ENCODE measurements at places on chromosomes 5 and 9.

- no peak for DNase-seq
Observed at GRCh38 chr5:148206620-148207019, 3.8 kb downstream of the SPINK6 start.

DNA sequence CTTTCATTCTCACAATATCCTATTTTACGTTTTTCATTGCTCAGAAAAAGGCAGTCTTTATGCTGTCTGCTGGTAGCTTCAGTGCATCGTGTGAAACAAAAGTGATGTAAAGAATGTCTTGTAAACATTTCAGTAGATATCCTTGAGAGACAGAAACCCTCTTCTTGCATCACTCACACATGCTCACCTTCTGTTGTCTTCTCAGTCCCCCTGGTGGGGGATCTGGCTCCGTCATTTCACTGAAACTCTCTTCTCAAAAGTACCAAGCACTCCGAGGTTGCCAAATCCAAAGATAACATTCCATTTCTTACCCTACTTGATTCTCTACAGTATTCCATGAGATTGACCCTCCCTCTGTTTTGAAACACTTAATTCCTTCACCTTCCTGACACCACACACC is 46.1 kb upstream of the PCA3 start:
- no peak for DNase-seq

DNA sequence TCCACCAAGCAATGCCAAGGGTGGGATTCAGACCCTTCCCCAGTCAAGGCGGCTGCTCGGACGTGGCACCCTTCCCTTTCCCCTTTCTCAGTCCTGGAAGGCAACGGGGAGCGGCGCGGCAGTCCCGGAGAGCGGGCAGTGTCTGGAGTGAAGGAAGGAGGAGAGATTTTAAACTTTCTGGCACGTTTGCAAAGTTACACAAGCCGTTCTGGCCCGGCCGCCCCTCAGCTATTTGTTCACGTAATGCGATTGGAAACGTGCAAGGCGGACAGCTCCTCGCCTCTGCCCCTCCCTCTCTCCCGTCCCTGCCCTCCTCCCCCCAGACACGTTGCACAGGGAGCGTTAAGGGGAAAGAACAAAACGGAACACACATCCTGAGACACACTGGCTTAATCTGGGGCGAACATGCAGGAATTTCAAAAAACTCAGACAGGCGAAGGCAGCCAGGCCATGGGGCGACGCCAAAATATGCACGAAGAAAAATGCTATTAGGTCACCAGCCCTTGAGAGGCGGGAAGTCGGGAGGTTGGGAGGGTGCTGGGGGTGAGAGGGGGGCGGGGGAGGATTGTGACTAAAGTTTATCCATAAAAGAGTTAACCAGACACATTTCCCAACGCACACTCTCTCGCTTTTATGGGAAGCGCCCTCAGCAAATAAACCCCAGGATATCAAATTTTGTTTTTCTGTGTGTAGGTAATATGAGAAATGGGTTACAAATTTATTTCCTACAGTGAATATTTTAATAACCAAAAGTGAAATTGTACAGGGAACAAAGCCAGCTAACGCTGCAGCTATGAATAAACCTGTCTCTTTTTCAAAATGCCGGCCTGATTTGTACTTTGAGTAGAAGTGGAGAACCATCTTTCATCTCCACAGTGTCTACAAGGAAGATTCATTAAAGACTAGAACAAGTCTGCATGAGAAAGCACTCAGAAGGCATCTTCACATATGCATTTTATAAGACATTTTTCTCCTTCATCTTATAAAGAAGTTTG is at the start of gene LOX:
TSS of gene LOX (minus strand) at position 144 of the 995 bp plus-strand sequence. CDS start 274 bp downstream, outside the sequence.
- DNase-seq, result no peak

- DNase-seq, result no peak
Observed at GRCh38 chr5:74850030-74850429, 16.2 kb downstream of the FAM169A start.

DNA sequence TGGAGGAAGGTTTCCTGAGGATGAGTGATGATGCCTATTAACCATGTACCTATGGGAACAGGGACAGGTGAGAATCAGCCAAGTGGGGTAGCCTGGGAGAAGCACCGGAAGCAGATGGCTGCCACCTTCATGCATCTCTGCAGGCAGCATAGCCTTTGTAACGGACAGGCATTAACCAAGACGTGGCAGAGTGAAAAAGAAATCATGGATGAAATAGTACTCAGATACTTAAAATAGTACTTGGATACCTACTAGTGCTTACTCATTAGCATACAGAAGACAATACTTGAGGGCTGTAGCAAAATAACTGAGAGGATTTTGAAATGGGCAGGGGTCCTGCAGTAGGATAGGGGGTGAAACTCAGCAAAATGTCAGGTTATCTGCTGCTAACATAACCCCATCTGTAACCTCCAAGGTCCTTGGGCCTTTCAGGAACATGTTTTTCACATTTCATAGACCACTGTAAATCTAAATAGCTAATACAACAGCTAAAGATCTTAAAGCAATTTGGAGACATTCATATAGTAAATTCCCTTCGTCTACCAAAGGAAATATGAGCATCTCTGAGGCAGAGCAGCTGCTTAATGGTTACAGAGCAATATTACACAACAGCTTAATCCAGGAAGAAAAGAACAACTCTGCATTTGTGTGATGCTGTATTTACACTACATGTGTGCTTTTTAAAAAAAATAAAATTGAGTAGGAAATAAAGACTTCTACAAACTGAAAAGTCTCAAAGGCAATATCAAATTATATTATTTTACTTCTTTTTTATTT is 154.3 kb downstream of the NFIB start:
- no peak for DNase-seq

DNA sequence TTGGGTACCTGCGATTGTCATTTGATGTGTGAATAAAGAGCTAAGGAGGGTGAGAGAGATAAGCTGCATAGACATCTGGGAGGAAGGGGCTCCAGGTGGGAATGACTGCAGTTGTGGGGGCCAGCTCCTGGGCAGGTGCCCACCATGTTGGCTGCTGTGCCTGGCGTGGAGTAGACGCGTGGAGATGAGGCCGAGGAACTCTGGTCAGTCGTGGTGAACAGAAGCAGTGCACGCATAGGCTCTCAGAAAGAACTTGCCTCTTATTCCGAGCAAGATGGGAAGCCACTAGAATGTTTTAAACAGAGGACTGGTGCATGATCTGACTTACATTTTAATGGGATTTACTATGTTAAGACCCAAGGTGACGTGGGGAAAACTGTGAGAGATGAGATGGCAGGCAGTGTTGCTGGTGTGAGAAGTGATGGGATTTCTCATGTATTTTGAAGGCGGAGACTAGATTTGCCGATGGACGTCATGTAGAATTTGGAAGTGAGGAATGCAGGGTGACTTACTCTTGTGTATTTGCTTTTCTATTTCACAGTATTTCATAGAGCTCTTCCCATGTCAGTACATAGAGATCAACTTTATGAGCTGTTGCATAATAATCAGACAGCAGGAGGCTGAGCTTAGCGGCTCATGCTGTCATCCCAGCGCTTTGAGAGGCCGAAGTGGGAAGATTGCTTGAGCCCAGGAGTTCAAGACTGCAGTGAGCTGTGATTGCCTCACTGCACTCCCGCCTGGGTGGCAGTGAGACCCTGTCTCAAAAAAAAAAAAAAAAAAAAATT is 71.1 kb downstream of the EHMT1 start:
- DNase-seq, result no peak
